ENCODE measurements at places on chromosomes 7 and 10. TPM values are rescaled to one million over a fixed set of nuclear protein-coding genes. Genes with fewer than 3 reads are reported as not detected.

GRCh38 chr7:117550625-117551024, 70.8 kb downstream of the CFTR start:
- ATAC-seq = no peak

The LLCFC1 gene
- total RNA-seq = not detected

DNA sequence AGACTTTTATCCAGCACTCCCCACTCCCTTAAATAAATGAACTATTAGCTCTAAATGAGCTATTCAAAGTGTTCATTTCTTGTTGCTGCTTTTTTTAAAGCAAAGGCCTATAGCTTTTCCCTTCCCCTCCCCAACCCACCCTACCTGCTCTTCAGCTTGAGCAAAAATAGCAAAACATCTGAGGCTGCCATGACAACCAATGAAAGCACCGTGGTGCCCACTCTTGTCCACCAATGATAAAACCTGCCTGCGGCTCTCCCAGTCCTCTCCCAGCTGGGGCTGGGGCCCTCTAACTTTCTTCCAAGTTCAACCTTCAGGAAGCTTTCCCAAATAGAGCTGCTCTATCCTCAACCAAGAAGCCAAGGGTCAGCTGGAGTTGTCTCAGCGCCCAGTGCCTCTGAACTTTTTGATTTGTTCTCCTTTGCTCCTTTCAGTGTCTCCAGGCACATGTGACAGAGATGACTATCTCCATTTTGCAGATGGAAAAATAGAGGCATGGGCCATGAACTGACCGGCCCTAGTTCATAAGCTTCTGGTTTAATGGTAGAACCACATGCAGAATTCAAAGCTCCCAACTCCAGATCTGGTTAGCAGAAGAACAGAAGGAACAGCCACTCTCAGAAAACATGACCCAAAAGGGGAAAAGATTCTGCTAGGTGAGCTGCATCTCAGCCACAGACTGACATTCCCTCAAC, 47.7 kb downstream of the PIK3AP1 start:
- ATAC-seq = no peak

GRCh38 chr7:149007611-149008010, 20.7 kb downstream of the PDIA4 start:
- ATAC-seq = no peak

The IDI2 gene
- not detected for total RNA-seq

The CYP17A1 gene
- total RNA-seq = not detected

DNA sequence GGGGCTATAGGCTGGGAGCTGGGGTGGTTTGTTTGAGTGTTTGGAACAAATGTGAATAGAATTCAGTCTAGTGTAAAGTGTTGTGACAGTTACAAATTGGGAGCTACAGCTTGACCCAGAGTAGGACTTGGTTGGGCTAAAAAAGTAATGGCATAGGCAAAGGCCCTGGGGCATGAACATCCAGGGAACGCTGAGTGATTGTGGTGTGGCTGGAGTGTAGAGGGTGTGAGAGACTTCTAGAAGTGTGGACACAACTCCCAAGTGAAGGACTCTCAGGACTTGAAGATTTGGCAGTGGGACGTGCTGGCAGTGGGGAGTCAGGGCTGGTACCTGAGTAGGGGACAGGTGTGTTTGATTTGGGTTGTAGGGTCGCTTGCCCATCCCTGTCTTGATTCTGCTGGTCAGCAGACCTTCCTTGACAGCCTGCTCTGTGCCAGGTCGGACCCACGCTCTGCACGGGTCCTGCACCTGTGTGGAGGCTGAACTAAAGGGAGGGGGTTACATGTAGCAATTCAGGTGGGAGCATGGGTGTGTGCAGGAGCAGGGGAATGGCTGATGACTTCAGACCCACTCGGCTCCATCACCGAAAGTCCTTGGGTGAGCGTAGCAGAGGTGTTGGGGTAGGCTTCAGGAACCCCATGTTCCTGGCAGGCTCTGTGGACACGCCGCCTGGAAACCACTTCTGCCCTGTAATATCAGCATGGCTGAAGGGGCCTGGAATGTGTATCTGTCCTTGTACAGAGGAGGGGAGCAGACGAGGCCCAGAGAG, 43.3 kb downstream of the ZMIZ1 start:
- no peak for ATAC-seq

The SNX10 gene
- 23.5 TPM for total RNA-seq
